Activated CD8-positive, alpha-beta memory T cell treated with anti-CD3 and anti-CD28 coated beads for 4 hours (primary cell): ENCODE measurements at places on chromosomes 13 and 19.

DNA sequence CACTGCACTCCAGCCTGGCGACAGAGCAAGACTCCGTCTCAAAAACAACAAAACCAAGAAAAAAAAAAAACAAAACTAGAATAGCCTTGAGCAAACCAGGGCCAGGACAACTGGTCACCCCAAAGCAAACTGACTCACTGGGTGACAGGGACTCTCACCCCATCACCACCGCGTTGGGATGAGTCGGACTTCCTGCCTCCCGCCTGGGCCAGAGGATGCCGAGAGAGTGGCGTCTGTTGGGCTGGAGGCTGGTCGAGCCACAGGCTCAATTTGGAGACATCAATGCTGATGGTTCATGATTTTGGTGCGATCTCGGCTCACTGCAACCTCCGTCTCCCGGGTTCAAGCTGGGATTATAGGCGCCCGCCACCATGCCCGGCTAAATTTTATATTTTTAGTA, 11.6 kb downstream of the TMPRSS9 start:
- DNase-seq: no peak

GRCh38 chr19:33133438-33134031, 1.6 kb downstream of the WDR88 start:
- DNase-seq: no peak

GRCh38 chr13:40793339-40793738, 3.9 kb downstream of the SLC25A15 start:
- DNase-seq: no peak

GRCh38 chr19:48716562-48717291, 2.8 kb downstream of the MAMSTR start:
- DNase-seq: no peak

DNA sequence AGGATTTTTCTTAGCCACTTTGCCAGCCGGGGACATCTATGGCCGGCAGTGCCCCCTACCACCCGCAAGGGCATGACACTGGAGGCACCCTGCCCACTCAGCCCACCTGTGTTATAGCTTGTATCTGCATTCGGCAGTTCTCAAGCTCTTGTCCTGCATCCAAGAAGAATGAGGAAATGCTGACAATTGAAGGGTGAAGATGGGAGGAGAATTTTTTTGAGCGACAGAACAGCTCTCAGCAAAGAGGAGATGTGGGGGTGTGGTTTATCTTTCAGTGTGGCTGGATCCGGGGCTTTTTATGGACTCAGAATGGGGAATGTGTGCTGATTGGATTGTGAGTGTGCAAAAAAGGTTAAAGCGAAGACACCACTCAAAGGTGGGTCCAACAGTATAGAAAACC, 5.4 kb upstream of the C19orf38 start:
- DNase-seq: no peak

- DNase-seq: no peak
These were observed 12.3 kb downstream of the CIB3 start for GRCh38 chr19:16160943-16161560.

DNA sequence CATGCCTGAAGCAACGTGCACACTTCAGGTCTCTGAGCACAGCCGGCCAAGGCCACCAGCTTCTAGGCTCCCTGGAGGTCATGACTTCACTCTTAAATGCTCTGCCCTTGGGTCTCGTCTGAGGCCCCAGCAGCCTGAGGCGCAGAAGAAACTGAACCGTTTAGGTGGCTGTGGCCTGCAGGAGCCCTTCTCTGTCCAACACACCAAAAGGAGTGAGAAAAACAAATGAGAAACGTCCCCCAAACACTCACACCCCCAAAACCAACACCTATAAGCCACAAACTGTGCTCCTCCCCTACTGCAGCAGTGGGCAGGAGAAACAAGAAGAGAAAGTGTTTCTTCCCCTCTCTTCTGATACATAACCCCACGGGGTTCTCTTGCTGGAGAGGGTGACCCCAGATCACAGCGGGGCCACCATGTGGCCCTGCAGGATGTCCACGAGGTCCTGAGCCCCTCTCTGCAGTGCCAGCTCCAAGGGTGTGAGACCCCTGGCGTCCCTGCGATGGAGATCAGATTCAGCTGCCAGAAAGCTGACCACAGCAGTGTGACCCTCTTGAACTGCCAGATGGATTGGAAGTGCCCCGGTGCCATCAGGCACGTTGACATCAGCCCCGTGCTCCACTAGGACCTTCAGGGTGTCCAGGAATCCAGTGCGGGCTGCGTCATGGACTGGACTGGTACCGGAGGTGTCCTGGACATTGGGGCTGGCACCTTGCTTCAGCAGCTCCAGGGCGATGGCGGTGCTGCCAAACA, 1.0 kb upstream of the KRI1 start:
- DNase-seq: peak; percentile 49

- DNase-seq: peak; percentile 52
These were observed 643 bp downstream of the SLC7A1 start for GRCh38 chr13:29594710-29595379.

GRCh38 chr13:75566658-75567057, 17.1 kb downstream of the UCHL3 start:
- no peak for DNase-seq

DNA sequence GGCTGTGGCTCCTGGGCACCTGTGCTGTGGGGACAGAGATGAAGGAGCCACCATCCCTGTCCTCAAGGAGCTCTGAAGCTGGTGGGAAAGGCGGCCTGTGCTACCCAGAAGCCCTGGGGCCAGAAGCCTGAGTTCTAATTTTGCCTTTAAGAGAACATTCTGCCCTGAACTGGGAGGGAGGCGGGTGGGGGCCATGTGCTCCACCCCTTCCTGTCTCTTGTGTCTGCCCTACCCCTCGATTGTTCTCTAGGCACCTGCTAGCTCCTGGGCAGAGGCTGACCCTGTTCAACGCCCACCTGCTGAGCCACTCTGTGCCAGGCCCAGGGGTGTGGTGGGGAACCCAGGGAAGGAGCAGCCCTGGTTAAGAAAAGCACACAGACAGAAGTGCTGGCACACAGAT, 5.9 kb downstream of the TRAPPC6A start:
- DNase-seq: no peak

DNA sequence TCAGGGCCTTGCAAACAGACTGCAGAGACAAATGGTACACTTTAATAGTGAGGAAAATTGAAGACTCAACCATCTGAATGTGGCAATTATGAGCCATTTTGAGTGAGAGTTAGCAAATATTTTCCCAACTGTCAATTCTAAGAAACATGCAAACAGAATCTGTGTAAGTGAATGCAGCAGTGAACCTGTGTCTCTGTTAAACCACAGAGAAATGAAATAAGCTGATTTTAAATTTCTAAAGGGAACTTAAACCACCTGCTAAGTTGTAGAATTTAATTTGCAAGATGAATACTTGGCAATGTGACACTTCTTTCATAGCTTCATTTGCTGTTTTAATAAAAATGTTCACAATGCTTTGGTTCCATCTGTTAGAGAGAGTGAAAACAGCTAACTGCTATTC, 42.0 kb upstream of the TDRD3 start:
- DNase-seq: no peak

- no peak for DNase-seq
These were observed 4.3 kb downstream of the OR7A5 start for GRCh38 chr19:14830702-14831101.

DNA sequence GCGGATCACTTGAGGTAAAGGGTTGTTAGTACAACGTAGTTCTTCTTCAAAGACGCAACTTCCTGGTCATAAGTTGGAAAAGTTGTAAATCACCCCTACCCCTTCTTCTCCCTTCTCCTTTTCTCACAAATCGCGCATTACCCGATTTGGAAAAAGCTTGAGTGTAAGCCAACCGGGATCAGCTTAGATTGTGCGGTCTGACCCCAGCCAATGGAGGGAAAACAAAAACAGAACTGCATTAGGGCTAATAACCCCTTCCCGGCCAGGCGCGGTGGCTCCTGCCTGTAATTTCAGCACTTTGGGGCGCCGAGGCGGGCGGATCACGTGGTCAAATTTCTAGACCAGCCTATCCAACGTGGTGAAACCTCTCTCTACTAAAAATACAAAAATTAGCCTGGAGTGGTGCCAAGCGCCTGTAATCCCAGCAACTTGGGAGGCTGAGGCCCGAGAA, 806 bp downstream of the ZNF90 start:
- no peak for DNase-seq
